ENCODE measurements at places on chromosomes 2 and 18.

GRCh38 chr2:113032737-113033136, 19.9 kb downstream of the IL36B start:
- DNase-seq = no peak

- no peak for DNase-seq
Observed at GRCh38 chr2:31079665-31080064, 58.6 kb downstream of the GALNT14 start.

DNA sequence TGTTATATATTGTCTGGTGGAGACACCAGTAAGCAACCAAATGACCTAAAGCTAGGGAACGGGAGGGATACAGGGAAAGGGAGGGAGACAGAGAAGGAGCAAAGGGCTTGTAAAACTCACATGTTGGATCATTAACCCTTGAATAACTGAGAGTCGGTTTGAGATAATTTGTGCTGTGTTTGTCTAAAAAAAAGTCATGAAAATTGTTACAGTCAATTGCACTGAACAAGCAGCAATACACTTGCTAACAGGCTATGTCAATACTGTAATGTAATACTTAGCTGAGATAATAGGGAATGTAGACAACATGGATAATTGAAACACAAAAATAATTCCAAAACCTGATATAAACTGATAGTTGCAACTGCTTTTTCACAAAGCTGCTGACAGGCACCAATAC, 71.3 kb upstream of the ZNF521 start:
- no peak for DNase-seq

GRCh38 chr2:239963646-239964205, 61.4 kb downstream of the NDUFA10 start:
- no peak for DNase-seq

DNA sequence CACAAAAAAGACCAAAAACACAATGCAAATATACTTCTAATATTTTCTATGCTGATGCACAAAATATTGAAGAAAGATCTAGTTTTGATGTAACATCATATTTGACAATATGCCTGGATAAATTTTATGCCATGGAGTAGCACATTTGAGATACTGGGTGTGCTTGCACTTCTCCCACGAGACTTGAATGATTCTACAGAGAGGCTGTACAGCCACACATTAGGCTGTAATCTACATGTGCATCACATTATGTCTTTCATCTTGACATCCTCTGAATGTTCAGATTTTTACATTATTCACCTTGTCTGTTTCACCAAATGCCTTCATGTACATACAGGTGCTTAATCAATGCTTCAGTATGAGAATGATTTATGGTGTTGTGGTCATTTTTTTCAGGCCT, 756.4 kb upstream of the CDH7 start:
- no peak for DNase-seq

DNA sequence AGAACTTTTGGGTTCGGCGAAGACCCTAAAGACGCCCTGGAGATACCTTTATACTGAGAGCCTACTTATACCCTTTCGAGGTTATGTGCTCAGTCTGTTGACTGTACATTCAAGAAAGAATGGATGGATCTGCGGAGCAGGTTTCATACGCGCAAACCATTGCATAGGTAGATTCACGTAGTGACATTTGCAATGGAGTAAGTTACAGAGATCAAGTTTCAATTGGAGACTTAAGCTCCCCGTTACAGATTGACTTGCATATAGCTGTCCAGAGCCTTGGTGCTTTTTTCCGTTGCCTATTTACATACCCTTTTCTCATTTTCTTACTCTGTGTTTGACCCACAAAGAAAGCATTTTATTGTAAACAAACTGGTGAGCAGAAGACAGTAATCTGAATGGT, 923 bp downstream of the PSMD1 start:
- no peak for DNase-seq

- no peak for DNase-seq
Observed at GRCh38 chr2:207351171-207351570, 178.6 kb upstream of the CREB1 start.

- no peak for DNase-seq
Observed at GRCh38 chr2:47118581-47118980, 36.5 kb downstream of the STPG4 start.

DNA sequence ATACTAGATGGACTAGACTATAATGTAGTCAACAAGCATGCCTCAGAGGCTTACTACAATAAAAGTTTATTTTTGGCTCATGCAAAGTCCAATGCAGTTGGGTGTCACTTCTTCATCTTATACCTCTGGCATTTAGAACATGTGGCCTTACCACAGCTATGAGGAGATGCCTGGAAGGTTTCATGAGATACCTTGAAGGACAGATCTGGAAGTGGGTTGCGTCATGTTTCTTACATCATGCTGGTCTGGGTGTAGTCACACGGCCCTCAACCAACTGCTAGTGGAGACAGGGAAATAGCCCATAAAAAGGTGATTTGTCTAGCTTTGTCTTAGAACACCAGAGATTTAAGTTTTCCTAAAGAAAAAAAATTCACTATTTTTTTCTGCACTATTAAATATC, 91.7 kb upstream of the MMADHC start:
- no peak for DNase-seq

DNA sequence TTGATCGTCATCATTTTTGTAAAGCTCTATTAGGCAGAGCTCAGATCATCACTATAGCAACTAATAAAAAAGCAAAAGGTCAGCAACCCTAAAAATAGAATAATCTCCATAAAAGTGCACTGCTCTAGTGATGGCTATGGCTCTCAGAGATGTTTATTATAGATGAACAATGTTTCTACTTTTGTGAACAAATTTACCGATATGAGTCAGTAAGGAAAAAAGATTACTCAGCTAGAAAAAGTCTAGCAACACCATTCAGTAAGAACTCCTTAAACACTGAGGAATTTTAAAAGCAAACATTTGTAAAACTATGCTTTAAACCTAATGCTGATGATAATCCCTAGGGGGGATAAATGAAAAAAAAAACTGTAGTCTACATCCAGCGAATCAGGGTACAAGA, 69.6 kb downstream of the ACVR1C start:
- no peak for DNase-seq

GRCh38 chr2:221674446-221674845, 102.3 kb upstream of the EPHA4 start:
- no peak for DNase-seq
